ENCODE measurements at places on chromosomes 3 and 15.

GRCh38 chr15:75646944-75647364, 758 bp upstream of the SNX33 start:
- DNase-seq: peak; percentile 41

- peak; percentile 24 for DNase-seq
Measured at GRCh38 chr15:74173380-74174218, at the start of gene ISLR. Gene ISLR (plus strand): TSS chr15:74173710. CDS start chr15:74174859, 1,149 bp downstream.

DNA sequence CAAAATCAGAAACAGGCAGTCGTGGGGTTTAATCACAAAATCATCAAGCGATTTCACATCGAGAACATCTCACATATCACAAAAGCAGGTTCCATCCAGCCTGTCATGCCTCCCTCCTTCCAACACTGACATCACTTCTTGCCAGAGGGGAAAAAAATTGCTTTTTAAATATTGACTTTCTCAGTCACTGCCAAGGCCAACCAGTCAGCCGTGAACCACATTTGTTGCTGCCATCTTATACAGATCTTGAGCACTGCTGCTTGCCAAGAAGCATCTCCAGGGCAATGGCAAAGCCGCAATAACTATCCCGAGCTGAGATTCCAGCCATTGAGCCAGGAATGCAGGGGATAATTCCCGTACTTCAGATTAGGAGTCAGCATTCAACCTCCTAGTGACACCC, 174.6 kb downstream of the ANXA2 start:
- DNase-seq: no peak

GRCh38 chr15:38299216-38299615, 46.6 kb downstream of the SPRED1 start:
- no peak for DNase-seq

- no peak for DNase-seq
Measured at GRCh38 chr15:71883447-71883846, 73.1 kb downstream of the NR2E3 start.

DNA sequence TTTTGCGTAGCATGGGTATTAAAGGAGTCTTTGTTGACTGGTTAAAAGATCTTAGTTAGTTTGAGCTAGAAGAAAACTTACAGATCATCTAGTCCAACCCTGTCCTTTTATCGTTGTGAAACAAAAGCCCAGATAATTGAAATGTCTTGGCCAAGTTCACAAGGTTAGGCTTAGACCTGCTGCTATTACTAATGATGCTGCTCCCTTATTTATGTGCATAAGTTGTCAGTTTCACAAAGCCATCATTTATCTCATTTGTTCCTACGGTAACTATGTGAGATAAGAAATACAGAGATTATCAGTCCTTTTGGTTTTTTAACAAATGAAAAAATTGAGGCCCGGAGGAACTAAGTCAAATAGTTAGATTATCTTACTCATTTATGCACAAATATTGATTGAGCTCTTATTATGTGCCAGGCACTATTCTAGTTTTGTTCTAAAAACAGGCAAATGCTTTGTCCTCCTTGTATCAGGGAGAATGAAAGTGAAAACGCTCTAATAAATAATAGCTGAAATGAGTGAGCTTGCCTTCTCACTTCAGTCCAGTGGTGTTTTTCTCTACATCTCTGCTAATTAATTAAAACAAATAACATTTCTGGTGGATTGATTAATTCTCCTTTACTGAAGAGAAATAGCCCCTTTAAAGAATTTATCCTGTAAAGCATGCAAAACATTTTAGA, 49.1 kb upstream of the TPRG1 start:
- DNase-seq: no peak

DNA sequence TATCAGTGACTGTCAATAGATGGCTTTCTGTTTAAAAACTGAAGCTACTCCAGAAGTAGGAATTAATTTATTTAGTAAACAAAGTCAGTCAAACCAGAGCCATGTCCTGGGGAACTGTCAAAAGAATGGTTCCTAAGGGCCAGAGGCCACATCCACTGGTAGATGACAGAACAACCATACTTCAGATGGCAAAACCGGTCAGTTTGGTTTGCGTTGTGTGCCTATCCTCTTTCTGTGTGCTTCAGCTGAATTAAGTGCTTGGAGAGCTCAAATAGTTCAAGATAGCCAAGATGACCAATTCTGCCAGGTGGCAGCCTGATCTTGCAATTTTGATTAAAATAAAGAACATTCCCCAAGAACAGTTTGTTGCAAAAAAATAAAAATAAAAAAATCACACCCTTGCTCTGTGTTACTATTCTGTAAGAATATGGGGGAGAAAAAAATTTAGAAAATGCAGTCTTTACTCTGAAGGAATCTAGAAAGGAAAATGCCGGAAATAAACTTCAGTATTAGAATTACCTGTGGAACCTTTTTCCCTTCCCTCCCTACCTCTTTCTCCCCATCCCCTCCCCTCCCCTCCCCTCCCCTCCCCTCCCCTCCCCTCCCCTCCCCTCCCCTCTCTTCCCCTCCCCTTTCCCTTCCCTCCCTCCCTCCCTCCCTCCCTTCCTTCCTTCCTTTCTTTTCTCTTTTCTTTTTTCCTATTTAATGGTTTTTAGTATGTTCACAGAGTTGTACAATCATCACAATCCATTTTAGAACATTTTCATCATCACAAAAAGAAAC, 2.5 kb downstream of the MAP3K13 start:
- DNase-seq: no peak

DNA sequence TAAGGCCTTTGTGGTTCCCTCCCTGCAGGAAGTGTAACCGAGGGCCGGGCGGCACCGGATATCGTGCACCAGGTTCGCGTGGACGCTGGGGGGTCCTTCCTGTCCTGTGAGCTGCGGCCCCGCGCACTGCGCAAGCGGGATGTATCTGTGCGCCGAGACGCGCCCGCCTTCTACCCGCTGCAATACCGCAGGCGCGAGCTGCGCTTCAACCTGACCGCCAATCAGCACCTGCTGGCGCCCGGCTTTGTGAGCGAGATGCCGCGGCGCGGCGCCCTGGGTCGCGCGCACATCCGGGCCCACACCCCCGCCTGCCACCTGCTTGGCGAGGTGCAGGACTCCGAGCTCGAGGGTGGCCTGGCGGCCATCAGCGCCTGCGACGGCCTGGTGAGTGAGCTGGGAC, 35.9 kb downstream of the SAXO2 start:
- DNase-seq: peak; percentile 27

GRCh38 chr3:194761384-194761783, 75.7 kb downstream of the FAM43A start:
- no peak for DNase-seq

GRCh38 chr15:78929536-78930264, 15.1 kb downstream of the CTSH start:
- DNase-seq: no peak

DNA sequence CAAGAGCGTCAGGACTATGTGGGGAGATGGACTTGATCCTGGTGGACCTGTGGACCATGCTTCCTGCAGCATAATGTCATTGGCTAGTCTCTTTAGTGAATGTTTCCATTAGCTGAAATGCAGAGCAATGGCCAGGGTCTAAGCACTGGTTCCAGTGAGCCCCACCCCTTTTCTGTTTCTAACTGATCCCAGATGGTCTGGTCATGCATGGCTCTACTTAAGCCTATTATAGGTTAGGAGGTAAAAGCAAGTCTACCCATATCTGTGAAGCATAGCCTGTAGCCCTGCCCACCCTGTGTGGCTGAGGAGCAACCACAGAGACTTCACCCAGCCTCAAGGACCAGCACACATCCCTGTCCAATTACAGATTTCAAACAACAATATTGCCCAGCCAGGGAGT, 419.2 kb downstream of the ZNF385D start:
- no peak for DNase-seq

GRCh38 chr15:66680502-66680901, 21.5 kb upstream of the SMAD6 start:
- no peak for DNase-seq

- no peak for DNase-seq
Measured at GRCh38 chr3:158295771-158296170, 185.9 kb downstream of the RSRC1 start.

DNA sequence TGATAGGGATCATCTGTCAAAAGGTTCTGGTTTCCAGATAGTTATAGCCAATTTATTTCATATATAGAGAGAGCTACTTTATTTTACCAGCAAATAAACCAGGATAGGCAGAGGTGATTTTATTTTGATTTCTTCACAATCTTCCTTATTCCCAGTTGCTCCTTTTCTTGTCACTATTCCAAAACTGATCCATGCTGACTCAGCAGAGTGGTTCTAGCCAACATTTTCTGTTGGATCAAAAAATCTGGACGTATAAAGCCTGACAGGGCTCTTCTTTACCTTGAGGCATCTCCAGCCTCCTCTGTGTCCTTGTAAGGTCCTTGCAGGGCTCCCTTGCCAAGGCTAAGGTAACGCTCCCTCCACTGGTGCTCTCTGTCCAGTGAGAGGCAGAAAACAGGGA, 15.8 kb downstream of the HDC start:
- DNase-seq: no peak

DNA sequence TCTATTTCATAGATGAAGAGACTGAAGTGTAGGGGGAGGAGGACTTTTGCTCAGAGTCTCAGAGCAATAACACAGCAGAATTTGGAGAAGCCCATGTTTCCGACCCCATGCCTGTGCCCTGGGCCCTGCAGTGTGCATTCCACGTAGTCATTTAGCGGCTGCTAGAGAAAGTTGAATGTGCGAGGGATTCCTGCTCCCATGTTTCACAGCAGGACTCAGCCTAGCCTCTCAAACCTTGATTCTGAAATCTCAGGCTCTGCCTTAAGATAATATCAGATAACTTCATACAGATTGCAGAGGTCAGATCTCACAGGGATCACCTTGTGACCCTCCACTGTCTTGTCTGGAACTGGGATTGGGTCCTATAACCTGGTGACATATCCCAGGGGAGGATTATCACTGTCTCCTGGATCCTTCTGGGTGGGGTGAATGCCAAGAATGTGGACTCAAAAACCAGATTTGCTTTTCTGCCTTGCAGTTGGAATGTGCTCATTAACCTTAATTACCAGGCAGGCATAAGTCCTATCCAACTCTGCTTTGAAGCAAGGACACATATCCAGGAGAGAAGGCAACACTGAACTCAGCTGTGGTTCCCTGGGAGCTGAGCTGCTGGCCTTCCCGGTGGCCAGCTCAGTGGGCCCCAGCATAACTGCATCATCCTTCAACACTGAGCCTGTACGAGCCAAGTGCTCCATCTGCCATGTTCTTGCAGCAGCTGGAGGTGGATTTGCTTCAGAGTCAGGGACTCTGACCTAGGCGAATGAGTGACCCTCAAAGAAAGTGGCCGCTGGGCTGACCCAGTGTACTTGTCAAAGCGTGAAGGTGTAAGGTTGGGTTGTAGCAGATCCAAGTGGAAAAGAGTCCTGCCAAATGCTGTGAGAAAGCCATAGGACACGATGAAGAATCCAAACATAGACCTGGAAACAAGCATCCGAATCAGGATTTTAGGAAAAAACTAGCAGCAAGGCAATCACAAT, 43.0 kb downstream of the CTXND1 start:
- DNase-seq: no peak

- DNase-seq: no peak
Measured at GRCh38 chr15:101810876-101811275, 1.1 kb upstream of the OR4F15 start.

- DNase-seq: no peak
Measured at GRCh38 chr3:27253391-27253790, 115.8 kb downstream of the NEK10 start.

DNA sequence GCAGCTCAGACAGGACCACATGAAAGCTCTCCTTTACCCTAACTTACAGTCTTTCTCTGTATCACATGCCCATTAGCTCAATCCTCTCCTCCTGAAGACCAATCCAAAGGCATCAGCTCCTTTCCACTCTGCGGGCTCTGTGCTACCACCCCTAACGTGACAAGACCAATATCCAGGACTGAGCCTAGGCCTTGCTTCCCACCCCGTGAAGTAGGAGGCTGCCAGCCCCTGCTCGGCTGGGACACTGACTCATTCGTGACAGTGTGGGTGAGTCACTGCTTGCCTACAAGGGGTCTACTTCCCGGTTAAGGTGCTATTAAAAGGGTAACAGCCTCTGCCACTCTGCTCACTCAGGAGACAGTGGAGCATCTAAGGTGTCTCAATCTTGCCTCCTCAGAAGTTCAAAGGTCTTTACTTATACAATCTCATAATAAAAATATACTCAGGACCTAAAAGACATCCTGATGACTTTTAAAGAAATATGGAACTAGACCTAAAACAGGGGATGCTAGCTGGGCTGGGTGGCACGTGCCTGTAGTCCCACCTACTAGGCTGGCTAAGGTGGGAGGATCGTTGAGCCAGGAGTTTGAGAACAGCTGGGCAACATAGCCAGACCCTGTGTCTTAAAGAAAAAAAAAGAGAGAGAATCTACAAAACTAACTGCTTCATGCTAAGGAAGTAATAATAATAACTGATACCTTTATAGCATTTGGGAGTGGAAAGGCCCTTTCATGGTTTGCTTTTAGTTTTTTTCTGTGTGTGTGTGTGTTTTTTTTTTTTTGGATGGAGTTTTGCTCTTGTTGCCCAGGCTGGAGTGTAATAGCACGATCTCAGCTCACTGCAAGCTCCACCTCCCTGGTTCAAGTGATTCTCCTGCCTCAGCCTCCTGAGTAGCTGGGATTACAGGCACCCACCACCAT, 55.0 kb downstream of the TMEM44 start:
- peak; percentile 33 for DNase-seq

DNA sequence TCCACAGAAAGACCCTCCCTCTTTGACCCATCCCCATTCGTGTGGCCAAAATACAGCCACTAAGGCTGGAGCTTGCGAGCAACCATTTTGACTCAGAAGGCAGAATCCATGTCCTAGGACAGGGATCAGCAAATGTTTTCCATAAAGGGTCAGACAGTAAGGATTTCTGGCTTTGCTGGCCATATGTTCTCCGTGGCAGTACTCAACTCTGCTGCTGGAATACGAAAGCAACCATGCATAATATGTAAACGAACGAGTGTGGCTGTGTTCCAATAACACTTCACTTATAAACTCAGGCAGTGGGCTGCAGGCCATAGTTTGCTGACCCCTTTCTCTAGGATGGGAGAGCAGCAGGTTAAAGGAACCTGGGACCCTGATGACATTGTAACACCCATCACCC, 77.6 kb upstream of the WNT5A start:
- no peak for DNase-seq

- DNase-seq: no peak
Measured at GRCh38 chr3:60575718-60576272, 675.5 kb downstream of the FHIT start.

GRCh38 chr3:134802428-134803050, 7.5 kb downstream of the EPHB1 start:
- no peak for DNase-seq

GRCh38 chr15:70955151-70955550, 62.5 kb downstream of the LRRC49 start:
- no peak for DNase-seq
